Stimulated activated CD4-positive, alpha-beta T cell treated with anti-CD3 and anti-CD28 coated beads, Interleukin-12 subunit alpha, Interleukin-12 subunit beta, amount 100 ng/mL, for 48 hours (primary cell): ENCODE measurements at places on chromosomes 2 and 18.

- DNase-seq = no peak
These were observed 29.8 kb downstream of the LTBP1 start for GRCh38 chr2:32976409-32977063.

GRCh38 chr2:144890828-144891227, 370.9 kb upstream of the ZEB2 start:
- DNase-seq = no peak

- DNase-seq = no peak
These were observed 43.6 kb downstream of the VIT start for GRCh38 chr2:36740061-36740460.

- DNase-seq = no peak
These were observed 227.6 kb downstream of the FBXO15 start for GRCh38 chr18:73920033-73920432.

GRCh38 chr2:152875701-152876695, 157.6 kb downstream of the ARL6IP6 start:
- DNase-seq = no peak

DNA sequence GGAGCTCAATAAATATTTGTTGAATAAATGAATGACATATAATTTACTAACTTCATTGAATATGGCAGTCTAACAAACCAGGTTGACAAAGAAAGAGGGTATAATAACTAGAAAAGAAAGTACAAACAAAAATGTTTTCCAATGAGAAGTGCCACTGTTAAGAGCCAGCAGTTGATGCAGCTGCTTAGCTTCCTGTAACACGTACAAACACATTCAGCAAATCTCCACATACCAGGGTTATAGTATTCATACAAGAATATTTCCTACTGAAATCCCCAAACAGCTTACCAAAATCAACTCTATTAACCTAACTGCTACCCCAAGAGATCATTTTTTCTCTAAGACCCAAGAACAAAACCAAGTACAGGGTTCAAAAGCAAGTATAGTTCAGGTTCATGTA, 77.7 kb downstream of the THADA start:
- no peak for DNase-seq

DNA sequence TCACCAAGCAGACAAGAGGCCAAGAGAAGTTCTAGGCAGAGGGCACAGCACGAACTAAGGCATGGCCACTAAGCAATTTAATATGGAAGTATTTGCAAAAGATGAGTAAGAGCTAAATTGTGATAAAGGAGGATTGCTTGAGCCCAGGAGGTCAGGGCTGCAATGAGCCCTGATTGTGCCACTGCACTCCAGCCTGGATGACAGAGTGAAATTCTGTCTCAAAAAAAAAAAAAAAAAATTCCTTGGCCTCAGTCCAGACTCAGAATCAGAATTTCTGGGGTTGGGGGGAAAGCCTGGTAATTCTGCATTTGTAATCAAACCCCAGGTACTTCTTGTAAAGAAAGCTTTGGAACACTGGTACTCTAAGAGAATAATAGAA, 46.8 kb upstream of the RTN4 start:
- no peak for DNase-seq

GRCh38 chr2:11466307-11467128, 557 bp upstream of the E2F6 start:
- no peak for DNase-seq

GRCh38 chr18:44464398-44465180, 216.1 kb upstream of the SETBP1 start:
- no peak for DNase-seq

- no peak for DNase-seq
These were observed 21.0 kb upstream of the CCDC141 start for GRCh38 chr2:179070895-179071294.

DNA sequence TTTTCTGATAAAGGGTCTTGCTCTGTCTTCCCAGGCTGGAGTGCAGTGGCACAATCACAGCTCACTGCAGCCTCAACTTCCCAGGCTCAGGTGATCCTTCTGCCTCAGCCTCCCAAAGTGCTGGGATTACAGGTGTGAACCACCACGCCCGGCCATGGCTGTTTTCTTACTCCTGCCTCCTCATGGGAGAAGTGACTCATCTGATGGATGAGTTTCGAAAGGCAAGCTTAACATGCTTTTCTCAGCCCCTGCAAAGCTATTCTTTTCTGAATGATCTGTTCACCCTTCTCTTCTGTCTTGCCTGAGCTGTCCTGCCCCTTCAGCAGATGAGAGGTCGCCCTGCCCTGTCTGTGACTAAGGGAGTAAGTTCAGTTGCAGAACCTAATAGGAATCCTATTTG, 929 bp upstream of the CREG2 start:
- DNase-seq = no peak

- DNase-seq = no peak
These were observed 188.5 kb downstream of the MBD2 start for GRCh38 chr18:54035927-54036326.

GRCh38 chr18:5462227-5462626, 81.6 kb downstream of the EPB41L3 start:
- no peak for DNase-seq

DNA sequence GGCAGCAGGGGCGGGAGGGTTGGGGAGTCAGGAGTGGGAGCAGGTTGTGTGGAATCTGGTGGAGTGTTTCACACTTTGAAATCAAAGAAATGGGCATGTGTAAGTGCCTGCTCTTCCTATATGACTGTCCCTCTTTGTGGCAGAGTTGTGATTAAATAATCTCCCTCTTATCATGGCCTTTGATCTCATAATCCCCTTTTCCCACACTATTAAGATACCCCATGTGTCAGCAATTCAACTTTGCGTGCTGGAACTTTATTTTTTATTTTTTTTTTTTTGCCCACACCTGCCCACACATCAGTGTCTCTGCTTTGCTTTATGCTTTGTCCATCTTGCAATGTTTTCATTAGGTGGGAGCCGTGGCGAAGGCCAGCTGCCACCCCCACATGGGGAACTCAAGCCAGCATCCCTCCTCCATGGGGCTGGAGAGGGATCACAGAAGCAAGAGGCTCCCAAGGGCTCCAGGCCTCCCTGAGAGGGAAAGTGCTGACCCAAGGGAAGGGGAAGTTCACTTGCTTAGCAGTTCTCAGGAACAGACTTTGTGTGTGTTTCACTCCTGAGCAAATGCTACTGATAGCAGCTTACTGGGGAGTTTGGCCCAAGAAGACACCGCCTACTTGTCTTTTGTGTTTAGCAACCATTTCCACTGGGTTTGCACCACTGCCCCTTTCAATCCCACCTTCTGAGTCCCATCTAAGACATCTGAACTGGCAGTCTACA, 243.4 kb downstream of the BCL11A start:
- DNase-seq = no peak

DNA sequence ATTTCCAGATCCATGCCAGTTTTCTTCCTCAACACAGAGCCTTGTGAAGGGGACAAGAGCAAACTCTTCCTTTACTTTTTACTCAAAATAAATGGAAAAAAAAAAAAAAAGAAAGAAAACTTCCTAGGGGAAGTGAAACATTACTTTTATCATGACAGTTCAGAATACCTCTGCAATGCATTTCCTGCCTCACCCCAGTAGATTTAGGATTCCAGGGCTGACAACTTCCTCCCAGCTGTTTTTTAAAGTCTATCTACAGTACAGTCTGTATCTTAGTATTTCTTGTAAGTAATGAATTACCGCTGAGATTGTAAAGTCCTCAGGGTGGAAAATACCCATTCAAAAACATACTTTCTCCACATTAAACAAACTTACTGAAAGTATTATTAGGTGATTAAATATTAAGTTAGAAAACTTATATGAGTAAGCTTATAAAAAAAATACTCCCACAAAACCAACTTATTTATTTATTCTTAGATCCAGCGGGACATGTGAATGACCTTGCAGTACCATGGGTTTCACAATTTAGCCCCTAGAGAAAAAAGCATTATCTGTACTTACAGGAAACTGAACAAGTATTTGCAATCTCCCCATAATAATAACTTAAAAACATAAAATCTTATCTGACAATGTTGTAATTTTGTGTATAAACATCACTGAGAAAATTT, 117.7 kb downstream of the RBMS1 start:
- no peak for DNase-seq

- no peak for DNase-seq
These were observed 84.8 kb downstream of the RTN4 start for GRCh38 chr2:54965425-54965824.

GRCh38 chr2:120624738-120625446, 110.8 kb upstream of the GLI2 start:
- DNase-seq = no peak

DNA sequence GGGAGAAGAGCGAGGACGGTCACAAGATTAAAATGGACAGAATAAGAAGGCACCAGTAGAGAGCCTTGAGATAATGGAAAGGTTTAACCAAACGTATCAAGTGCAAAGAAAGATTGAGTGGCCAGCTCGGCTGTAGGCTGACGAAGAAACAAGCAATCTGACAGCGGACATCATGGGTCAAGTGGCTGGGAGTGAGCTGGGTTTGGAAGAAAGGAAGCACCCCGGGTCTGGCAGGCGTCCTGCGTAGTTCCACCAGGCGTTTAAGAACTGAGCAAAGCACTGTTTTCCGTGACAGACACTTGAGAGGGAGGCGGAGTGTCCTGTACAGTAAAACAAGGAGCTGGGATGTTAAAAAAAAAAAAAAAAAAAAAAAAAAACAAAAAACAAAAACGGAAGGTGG, 27.1 kb downstream of the DAPL1 start:
- no peak for DNase-seq

GRCh38 chr2:36562240-36562639, 35.7 kb downstream of the FEZ2 start:
- no peak for DNase-seq

DNA sequence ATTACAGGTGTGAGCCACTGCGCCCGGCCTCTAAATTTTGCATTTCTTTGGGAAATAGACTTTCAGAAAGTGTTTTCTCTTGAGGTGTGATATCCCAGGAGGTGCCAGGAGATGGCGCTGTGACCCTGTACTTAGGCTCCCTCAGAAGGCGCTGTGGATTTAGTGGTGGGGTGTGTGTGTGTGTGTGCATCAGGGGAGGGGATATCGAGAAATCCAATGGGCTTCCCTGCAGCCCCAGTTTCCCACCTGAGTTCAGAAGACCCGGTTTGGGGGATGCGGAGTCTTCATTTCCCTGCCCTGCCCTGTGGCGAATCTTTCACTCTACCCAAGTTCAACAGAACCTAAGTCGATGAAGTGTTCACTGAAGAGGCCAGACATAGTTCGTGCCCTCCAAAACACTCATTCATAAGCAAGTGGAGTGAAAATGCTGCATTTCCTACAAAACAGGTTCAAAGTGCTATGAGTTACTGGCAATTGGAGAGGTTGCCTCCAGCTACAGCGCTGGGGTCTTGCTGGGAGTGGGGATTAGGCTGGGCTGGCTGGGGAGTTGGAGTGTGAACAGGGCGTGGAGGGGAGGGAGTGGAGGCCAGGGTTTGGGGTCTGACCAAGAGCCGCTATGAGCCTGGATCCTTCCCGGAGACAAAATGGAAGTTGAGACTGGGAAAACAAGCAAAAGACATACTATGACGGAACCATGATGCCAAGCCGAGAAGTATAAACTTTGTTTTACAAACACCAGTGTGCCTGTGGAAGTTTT, 6.5 kb upstream of the WNT6 start:
- peak; percentile 56 for DNase-seq

DNA sequence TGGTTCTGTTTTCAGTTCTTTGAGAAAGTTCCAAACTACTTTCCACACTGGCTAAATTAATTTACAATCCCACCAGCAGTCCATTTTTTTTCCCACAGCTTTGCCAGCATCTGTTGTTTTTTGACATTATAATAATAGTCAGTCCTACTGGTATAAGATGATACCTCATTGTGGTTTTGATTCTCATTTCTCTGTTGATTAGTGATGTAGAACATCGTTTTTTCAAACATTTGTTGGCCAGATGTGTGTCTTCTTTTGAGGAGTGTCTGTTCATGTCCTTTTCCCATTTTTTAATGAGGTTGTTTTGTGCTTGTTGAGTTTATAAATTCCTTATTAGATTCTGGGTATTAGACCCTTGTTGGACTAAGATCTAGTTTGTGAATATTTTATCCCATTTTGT, 376.8 kb upstream of the NT5C1B start:
- no peak for DNase-seq

DNA sequence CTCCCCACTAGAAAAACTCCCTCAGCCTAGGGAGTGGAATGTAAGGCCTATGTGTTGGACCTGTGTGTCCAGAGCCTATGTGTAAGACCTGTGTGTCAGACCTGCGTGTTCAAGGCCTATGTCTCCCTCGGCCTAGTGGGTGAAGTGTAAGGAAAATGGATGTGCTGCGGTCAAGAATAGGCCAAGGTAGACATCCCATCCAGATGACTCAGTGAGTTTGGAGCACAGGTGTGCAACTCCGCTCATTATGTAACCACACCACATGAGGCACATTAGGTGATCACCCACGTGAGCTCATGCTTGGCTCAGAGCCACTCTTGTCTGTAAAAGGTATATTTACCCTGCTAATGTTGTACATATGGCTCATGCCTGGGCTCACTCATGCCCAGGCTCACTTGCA, 565.3 kb upstream of the CRIM1 start:
- no peak for DNase-seq

DNA sequence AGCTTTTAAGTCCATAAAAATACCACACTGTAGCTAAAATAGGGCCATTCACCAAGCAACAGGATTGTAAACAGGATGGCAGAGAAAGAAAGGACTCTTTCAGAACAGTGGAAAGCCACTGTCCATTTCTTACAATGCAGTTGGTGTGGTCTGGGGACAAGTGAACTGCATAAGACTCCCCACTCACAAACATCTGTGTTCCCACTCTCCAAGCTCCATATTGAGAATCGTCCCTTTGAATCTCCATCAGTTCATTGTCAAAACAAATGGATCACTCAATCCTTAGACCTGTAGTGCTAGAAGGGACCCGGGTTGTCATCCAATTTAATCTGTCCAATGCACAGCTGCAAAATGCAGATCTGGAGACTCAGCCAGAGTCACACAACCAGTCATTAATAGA, 347.4 kb upstream of the KLHL29 start:
- DNase-seq = no peak

- DNase-seq = no peak
These were observed 25.4 kb upstream of the ACADL start for GRCh38 chr2:210250622-210251021.

DNA sequence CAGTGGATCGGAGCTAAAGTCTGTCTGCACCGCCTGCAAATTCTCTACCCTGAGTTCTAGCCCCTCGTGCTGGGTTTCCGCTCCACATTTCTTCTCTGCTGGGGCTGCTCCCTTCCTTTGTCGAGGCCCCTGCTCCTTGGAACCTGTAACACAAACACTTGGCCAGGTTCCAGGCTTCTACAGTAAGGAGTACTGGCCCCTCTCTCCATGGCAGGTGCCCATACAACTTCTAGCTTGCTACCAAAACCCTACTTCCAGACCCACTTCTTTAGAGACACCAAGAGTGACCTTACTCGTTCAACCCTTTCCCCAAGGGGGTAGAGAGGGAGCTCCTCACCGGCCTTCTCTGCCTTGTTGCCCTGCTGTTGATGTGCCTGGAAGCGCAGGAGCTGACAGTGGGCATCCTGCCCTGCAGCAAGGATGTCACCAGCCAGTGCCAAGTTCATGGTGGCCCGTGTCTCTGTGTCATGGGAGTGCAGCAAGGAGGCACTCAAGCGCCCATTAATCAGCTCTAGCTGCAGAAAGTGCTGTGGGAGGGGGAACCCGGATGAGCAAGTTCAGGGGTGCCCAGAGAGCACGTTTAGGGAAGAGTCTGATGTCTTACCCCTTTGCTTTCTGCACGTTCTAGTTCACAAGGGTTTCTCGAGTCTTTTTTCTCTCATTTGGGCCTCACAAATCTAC, 1.1 kb downstream of the PREB start:
- DNase-seq = no peak

- DNase-seq = no peak
These were observed 303.7 kb downstream of the PTGR3 start for GRCh38 chr18:74905247-74905646.
